ENCODE measurements at places on chromosomes 16 and 17.

DNA sequence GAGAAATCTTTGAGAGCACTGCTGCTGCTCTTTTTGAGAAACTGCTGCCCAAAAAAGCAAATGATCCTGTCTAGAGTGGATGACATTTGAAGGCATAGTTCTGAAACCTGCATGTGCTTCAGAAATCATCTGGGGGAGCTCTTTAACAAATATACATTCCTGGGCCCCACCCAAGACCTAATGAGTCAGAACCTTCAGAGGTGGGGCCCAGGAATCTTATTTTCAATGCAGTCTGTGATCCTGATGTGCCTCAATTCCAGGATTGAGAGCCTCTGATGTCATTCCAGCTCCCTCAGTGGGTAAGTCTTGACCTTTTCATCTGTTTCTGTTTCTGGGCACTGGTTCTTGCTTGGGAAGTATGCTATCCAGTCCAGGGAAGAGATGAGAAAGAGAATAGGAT lies 42.3 kb downstream of the HNF1B start:
- DNase-seq: no peak

GRCh38 chr17:16987830-16988601 lies 16.1 kb upstream of the TNFRSF13B start:
- DNase-seq: peak; percentile 95

DNA sequence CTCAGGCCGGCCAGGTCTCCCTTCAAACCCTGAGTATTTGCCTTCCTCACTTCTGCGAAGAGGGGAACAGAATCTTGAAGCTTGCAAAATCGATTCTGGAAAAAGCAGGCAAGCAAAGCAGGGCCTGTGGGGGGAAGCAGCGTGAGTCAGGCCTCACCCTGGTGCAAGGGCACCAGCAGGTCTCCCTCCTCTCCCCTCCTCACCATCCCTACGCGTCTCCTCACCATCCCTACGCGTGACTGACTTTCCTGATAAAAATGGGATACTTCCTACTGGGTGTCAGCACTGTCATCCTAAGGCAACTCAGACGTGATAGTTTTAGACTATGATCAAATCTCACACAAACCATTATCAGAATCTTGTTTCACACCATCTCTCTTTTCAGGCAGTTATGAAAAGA lies 12.1 kb downstream of the CMTM3 start:
- DNase-seq: no peak

DNA sequence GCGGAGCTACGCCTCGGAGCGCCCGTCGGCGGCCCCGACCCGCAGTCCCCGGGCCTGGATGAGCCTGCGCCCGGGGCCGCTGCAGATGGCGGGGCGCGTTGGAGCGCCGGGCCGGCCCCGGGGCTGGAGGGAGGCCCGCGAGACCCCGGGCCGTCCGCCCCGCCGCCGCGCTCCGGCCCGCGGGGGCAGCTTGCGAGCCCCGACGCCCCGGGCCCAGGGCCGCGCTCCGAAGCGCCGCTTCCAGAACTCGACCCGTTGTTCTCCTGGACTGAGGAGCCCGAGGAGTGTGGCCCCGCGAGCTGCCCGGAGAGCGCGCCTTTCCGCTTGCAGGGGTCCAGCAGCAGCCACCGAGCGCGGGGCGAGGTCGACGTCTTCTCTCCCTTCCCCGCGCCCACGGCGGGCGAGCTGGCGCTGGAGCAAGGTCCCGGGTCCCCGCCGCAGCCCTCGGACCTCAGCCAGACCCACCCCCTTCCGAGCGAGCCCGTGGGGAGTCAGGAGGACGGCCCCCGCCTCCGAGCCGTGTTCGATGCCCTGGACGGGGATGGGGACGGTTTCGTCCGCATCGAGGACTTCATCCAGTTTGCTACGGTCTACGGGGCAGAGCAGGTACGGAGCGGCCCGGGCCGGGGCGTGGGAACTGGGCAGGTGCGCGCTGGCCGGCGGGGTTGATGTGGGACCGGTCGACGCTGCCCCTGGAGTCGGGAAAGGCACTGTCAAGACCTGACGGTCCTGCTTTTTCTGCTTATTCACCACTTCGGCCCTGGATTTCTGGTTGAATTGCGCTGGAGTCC lies 861 bp downstream of the RAB11FIP3 start:
- DNase-seq: no peak

- no peak for DNase-seq
Measured at GRCh38 chr16:57184113-57184512, 1.7 kb downstream of the PSME3IP1 start.

DNA sequence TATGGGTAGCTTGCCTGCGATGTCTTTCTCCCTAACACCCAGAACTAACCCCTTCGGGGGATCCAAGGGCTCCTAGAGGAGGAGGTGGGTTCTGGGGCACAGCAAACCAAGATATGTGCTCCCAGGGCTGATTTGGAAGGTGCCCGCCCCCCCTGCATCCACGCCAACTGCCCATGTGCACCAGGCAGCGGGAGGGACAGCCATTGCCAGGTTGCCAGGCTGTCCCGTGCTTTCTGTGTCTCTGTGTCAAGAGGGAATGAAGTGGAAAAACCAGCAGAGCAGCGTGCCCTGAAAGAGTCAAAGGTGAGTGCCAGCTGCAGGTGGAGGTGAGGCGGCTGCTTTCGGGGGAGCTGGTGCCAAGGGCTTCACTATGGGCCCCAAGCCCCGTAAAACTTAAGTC lies 6.4 kb downstream of the TEKT5 start:
- DNase-seq: no peak

- DNase-seq: no peak
Measured at GRCh38 chr16:87762620-87763019, 3.2 kb downstream of the KLHDC4 start.

DNA sequence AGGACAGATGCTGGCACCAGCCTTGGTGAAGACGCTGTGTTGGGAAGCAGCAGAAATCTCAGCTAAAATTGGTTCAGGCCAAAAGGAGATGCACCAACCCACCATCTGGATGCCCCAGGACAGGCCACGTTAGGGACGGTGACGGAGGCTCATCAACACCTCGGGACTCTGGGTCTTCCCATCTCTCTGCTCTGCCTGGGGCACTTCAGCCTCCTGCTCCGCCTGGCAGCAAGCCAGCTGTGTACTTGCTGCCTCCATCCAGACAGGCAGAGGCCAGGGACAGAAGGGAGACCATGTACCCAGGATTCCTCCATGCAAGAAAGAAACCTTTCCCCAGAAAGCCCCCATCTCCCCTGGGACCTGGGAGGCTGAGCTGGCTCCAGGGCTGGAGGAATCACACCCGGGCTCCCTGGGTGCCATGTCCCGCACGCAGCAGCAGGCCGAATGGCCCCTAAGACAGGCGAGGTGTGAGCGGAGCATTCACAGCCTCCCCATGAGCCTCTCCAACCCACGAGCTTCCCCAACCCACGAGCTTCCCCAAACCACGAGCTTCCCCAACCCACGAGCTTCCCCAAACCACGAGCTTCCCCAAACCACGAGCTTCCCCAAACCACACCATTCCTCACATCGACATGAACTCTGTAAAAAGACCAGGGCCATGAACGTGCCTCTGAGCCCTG lies 274.5 kb downstream of the C16orf95 start:
- peak; percentile 43 for DNase-seq

DNA sequence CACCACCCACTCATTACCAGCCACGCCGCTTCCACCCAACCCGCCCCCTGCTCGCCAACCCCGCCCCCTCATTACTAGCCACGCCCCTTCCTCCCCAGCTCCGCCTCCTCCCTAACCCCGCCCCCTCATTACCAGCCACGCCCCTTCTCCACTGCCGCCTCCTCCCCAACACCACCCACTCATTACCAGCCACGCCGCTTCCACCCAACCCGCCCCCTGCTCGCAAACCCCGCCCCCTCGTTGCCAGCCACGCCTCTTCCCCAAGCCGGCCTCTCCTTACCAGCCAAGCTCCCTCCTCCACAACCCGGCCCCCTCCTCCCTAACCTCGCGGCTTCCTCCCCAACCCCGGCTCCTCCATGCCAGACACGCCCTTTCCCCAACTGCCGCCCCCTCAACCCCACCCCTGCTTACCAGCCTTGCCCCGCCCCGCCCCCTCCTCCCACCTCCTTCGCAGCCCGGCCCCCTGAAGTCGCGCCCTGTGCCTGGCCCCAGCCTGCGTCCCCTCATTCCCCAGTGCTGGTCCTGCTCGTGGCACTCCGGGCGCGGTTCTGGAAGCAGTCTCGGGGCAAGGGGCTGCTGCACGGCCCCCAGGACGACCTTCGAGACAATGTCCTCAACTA lies 7.3 kb downstream of the SLC22A31 start:
- DNase-seq: peak; percentile 76

DNA sequence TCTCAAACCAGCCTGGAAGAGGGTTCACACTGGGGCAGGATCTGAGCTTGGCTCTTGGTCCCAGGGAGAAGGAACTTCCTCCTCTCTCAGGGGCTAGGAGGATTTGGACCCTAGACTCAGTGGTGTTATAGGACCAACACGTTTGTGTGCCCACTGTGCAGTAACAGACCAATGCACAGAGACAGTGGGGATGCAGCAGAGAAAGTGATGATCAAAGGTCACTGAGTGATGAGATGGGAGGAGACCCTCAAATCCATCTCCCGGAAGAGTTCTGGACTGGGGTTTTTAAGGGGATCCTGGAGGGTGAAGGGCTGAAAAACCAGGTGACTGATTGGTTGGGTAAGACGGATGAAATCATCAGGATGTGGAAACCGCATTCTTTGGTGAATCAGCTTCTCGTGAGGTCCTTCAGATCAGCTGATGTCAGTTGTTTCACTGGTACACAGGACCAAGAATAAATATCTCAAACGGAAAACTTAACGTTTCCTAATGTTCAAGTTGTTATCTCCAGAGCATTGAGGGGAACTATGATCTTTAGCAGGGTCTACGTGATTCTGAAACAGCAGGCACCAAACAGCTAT lies 3.3 kb upstream of the VAC14 start:
- DNase-seq: no peak

DNA sequence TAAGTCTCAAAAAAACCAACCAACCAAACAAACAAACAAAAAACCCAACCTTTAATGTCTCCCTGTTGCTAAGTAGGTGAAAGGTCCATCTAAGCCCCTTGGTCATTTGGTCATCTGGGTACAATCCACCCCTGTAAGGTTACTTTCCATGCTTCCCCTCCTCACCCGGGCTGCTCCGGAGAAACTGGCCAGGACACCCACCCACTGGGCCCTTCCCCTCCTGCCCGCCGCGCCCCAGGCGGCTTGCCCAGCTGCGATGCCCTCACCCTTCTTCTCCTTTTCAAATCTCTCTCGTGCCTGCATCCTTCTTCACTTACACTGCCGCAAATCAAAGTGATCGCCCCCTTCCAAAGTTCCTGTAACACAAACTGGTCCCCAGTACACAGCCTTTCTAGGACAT lies 2.0 kb downstream of the NTAN1 start:
- DNase-seq: no peak

GRCh38 chr16:69724981-69725479 lies 1.3 kb downstream of the NQO1 start:
- no peak for DNase-seq

DNA sequence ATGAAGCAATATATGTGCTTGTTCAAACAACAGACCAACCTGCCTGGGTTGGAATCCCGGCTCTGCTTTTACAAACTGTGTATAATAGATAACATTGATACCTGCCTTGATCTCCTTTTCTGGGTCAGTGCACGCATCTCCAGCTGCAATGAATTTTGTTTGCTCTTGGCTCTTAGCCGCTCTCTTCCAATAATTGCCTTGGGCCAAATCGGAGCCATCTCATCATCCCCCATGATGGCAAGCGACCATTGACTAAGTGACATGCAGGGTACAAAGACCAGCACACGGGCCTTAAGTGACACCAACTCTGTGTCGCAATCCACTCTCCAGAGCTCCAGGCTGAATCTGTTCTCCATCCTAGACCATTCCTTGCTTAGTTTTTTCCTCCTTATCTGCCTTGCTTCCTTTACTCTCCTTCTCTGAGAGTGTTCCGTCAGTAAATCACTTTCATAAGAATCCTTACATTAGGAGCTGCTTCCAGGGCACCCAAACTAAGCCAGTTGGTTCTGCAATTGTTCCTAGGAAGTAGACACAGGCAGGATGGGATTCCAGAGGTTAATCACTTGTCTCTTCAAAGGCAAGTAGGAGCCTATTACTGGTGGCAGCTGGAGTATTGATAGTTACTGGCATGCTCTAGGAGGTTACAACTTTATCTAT lies 134.2 kb downstream of the ABCA8 start:
- peak; percentile 75 for DNase-seq

DNA sequence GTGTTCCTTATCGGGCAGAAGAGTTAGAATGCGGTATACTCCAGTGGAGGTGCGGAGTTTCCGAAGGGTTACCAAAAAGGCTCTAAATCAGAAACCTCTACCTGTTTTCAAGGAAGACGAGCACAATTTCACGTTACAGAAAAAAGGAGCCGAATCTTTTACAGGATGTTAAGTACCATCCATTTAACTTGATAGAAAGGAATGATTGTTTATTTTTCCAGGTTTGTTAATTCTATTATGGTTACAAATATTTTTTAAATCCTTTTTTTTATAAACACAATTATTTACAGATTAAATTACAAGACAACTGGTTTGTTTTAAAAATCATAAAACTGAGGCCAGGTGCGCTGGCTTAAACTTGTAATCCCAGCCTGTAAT lies 18.2 kb downstream of the ZNF213 start:
- DNase-seq: no peak

- DNase-seq: no peak
Measured at GRCh38 chr16:50121278-50121677, 31.8 kb upstream of the TENT4B start.

- no peak for DNase-seq
Measured at GRCh38 chr16:53886482-53887378, 182.8 kb downstream of the FTO start.

GRCh38 chr17:1362065-1362848 lies 37.8 kb downstream of the YWHAE start:
- DNase-seq: no peak

DNA sequence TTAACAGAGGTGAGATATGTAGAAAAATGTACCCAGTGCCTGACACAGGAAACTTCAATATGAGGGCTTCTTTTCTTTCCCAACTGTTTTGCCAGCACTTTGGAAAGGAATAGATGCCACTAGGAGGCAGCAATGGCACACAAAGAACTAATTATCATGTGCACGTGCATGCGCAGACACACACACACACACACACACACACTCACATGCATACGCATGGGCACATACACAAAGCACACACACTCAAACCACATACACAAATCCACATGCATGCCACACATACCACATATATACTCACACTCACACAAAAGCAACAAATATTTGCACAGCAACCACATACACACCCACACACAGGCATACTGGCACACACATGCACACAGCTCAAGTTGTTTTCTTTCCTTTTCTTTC lies 8.8 kb upstream of the CEP112 start:
- DNase-seq: peak; percentile 75

- DNase-seq: no peak
Measured at GRCh38 chr16:60818465-60818864, 1217.8 kb downstream of the CDH8 start.
